Caki2 (cell line): ENCODE measurements at places on chromosomes 7 and 10. TPM values are rescaled to one million over a fixed set of nuclear protein-coding genes. Genes with fewer than 3 reads are reported as not detected.

DNA sequence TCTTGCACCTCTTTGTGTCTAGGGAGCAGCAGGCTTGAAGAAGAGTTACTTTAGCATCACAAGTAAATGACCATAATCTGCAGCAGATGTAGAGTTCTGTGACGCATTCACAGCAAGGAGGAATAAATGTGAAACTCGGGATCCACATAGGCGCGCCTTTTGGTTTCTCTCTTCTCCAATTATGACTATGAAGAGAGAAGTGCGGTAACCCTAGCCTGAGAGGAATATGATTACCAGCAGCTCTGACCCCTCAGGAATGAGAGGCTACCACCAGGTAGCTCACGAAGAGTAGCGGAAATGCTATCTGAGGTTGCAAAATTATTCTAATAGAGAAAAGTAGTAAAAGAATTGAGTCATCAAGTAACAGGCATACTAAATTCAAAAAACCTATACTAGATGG, 25.2 kb upstream of the DMTF1 start:
- no peak for DNase-seq

DNA sequence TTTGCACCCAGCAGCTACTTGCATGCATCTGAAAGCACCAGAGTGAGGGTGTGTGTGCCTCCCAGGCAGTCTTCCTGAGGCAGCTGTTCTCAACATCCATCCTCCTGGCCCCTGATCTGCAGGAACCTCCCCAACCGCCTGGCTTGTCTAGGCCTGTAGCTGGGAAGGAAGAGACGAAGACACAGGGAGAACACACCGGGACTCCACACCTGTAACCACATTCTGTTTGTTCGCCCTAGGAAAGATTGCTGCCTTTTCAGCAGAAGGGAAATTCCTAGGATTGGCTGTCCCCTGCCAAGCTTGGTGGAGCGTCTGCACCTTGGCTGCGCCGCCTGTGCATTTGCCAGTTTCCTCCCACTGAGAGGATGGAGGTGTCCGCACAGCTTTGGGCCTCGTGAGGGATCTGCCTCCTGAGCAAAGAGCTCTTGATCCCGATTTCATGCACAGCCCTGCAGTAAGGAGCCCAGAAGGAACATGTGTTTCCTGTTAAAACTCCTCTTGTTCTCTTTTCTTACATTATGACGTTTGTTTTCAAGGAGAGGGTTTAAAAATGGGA, 154.6 kb downstream of the TPST1 start:
- DNase-seq = no peak

GRCh38 chr10:31953080-31953479, 24.4 kb upstream of the ARHGAP12 start:
- DNase-seq = no peak

DNA sequence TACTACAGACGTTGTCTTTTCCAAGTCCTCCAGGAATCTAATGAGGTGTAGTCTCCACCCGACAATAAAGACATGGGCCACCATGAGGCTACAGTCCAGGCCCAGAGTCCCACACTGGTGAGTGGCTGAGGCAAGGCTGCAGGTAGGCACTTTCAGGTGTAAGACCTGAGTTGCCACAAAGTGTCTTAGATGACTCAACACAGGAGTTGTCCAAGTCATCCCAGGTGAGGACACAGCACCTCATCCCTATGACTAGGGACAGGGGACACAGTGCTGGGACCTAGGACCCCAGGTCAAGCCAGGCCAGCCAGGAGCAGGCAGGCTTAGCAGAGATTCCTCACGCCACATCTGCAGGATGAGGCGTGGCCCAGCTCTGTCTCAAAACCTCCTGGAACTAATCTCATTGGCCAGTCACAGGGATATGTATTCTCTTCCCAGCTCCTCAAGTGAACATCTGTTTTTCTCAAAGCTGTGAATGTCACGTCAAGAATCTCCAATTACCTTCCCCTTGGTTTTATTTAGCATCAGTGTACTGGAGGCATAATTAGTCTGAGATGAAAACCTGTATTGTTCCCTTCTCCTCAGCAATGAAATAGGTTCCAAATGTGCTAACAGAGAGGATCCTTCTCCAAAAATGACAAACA, 254.6 kb downstream of the GRID1 start:
- DNase-seq = no peak

DNA sequence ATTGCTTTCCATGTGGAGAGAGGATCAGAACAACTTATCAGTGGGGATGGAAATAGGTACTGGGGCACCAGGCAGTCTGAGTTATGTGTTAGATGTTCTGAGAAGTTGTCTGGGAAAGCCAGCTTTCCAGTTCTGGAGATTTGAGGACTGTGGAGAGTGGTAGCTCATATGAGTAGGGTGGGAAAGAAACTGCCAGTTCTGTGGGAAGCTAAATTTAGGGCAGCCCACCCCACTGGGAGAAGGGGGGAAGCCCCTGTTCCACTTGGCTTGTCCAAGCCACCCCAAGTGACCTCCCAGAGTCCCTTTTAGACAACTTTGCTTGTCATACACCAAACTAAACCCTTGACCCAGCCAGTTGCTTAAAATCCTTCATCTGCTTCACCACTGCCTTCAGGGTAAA, 189.5 kb downstream of the REEP3 start:
- no peak for DNase-seq

DNA sequence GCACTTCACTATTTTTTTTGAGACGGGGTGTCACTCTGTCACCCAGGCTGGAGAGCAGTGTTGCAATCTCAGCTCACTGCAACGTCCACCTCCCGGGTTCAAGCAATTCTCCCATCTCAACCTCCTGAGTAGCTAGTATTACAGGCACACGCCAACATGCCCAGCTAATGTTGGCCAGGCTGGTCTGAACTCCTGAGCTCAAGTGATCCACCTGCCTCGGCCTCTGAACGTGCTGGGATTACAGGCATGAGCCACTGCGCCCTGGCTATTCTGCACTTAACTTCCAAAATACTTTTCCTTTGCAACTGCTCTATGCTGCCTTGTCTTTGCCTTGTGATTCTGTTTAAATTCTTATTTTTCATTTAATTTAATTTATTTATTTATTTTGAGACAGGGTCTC, 67.0 kb upstream of the ZNF479 start:
- no peak for DNase-seq

DNA sequence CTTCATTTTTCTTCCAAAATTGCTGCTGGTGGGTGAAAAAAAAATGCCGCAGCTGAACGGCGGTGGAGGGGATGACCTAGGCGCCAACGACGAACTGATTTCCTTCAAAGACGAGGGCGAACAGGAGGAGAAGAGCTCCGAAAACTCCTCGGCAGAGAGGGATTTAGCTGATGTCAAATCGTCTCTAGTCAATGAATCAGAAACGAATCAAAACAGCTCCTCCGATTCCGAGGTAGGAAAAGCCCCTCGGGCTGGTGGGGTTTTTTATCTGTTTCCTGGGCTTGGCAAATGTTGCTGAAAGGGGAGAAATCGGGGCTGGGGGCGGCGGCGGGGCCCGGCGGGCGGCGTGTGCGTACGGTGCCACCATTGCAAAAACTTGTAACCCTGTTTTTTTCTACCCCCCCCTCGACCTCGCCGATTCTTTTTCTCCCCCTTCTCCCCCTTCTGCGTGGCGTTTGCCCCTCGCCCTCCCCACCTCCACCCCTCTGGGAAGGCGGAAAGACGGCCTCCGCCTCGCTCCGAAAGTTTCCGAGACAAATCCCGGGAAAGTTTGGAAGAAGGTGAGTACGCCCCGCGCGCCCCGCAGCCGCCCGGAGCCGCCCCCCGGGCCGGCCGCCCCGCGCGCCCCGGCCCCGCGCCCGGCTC, 789 bp downstream of the TCF7L2 start:
- DNase-seq = peak; percentile 44

DNA sequence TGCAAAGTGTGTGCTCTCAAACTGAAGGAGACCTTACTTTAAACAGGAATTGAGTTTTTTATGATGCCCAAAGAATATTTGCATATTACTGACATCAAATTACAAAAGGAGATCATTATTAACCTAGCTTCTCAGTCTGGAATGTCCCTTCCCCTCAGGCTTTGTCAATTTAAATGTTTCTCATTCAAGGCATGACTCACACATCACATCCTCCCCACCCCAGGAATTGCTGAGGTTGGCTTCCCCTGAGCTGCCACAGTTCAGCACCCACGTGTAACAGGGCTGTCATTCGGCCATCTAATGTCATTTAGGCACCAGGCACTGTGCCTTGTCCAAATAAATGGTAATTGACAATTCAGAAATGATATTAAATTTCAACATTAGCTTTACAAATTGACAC, 305.9 kb upstream of the MGMT start:
- peak; percentile 78 for DNase-seq

DNA sequence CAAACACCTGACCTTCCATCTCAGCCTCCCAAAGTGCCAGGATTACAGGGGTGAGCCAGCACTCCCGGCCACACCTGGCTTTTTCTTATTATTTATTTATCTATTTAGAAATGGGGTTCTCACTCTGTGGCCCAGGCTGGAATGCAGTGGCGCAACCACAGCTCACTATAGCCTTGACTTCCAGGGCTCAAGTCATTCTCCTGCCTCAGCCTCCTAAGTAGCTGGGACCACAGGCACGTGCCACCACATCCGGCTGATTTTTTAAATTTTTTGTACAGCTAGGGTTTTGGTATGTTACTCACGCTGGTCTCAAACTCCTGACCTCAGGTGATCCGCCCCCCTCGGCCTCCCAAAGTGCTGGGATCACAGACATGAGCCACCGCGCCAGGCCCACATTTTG, 56.9 kb upstream of the MYL10 start:
- no peak for DNase-seq

GRCh38 chr7:1854866-1855724, 185.0 kb downstream of the ELFN1 start:
- DNase-seq = no peak

DNA sequence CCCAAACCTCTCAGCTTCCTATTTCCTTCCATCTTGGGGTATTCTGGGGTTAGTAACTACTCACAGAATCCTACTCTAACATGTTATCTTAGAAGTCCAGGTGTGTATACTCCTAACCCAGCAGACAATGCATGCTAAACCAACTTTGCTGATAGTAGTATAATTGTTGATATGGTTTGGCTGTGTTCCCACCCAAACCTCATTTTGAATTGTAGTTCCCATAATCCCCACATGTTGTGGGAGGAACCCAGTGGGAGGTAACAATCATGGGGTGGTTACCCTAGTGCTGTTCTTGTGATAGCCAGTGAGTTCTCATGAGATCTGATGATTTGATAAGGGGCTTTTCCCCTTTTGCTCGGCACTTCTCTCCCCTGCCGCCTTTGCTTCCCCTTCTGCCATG, 135.1 kb downstream of the CHRM2 start:
- no peak for DNase-seq

- DNase-seq = no peak
Observed at GRCh38 chr10:64038107-64038506, 516.9 kb downstream of the REEP3 start.

DNA sequence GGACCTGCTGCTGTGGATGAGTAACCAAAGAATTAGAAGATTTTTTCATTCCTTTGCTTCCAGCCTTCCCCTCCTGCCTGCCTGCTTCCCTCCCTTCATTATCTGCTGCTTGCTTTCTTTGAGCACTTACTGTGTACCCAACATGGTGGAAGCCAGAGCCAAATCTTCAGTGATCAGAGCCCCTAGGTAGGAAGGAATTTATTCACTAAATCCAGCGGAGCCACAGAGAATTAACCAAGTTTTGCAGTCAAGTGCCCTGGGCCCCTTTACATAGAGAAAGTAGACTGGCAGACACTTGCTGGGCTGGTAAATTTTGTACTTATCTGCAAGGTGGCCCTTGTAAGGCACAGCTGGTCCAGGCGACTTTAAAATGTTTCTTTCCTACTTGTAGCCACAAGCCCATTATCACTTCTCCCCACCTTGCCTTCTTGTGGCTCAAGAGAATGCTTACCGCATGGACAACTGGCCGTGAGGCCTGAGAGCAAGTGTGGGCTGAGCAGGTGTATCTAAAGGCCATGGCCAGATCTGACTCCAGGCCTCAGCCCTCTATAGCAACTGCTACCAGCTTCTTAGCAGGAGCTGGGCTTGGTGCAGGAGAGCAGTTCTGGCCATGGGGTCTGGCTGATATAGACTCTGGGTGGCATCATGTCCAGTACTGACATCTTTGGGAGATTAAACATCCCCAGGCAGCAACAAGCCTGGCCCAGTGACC, 11.1 kb downstream of the UNC5B start:
- DNase-seq = no peak

DNA sequence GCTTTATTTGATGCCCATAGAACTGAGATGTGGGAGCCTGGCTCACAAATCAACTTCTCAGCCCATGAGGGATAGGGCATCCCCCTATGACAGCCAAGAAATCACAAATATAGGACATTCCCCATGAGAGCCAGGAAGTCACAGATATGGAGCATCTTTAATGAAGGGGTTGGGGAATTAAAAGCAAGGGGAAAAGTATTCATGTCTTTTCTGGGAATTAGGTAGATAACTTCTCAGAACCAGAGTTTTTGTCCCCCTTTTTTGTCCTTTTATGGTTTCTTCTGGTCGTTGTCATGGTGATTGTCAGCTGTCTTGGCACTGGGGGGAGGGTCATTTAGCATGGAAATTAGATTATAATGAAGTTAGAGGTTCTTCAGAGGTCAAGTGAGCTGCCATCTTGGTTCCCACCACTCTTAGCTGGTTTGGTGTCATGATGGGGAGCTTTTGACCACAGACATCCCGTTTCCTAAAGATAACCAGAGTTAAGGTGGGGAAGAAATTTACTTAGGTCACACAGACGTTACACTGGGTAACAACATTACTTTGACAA, 56.9 kb downstream of the NOD1 start:
- no peak for DNase-seq

DNA sequence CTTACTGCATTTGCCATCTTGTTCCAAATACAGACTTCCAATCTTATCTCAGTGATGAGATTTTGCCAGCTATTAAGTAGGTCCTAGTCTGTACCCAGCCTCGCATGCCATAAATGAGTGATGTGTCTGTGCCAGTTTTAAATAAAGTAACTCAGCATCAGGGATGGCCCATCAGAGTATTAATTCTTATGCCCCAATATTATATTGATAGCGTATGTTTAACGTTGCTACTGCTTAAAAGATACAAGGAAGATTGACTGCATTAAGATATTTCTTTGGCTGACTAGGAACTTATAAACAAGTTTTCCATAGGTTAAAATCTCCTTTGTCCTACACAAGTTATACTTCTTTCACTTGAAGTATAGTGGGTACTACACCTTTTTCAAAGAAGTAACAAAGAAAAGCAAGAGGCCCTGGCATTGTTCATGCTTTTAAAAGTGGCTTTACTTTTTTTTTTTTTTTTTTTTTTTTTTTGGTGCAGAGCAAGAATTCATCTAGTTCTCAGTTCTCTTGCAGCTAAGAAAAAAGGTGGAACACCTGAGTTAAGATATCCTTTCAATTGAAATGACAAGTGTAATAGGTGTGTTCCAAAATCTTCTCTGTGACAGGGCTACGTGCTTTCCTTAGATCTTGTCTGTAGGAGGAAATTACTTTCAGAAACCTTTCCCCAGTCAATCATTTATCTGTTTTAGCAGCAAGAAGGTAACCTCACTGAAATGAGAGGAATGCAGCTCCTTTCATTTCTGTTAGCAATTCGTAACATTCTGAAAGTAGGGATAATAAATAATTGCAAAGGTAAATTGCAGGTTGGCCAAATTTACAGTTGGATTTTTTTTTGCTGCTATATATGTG, 245.0 kb downstream of the CELF2 start:
- DNase-seq = no peak

ELFN1 gene
- total RNA-seq = not detected in 2 replicates

ENO4 gene
- 0.07 TPM in 1 of 2 replicates, not detected in the other for total RNA-seq

MKRN1 gene
- 62.9 and 78.5 TPM in 2 replicates for total RNA-seq

ARHGAP22 gene
- 3.5 and 14.8 TPM in 2 replicates for total RNA-seq

PDLIM1 gene
- 14.8 and 16.9 TPM in 2 replicates for total RNA-seq

CCDC3 gene
- total RNA-seq = not detected in 2 replicates

CNTNAP2 gene
- total RNA-seq = not detected in 2 replicates

RBM17 gene
- total RNA-seq = 17.9 and 21.9 TPM in 2 replicates

XRCC2 gene
- total RNA-seq = 0.98 and 2.6 TPM in 2 replicates
